ENCODE measurements at places on chromosomes 1 and 21.

DNA sequence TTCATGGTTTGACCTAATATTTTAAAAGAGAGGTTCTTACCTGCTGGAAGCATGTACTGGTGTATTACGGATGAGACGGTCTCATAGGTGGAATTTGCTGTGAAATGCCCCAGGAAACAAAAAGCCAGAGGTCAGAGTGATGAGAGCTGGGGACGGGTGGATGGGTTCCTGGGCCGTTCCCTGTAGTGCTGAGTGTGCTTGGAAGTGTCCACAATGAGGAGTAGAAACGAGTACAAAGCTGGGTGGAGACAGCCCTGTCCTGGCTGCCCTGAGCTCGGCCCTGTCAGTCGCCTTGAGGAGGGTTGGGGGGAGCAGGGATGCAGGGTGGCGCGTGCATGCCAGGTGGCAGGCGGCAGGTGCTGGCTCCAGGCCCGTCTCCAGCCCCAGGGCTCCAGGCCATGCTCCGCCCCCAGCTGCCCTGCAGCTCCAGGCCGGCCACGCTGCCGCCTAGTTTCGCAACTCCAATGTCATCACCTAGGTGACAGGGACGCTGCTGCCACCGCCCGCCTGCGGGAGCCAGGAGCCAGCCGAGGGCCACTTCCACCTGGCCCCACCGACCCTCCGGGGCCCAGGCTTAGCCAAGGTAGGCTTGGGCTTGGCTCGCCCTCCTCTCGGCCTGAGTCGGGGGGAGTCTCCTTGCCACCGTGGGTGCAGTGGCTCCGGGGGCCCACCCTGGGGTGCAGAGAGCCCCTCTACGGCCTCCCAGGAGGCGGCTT is 16.4 kb downstream of the TP73 start:
- no peak for DNase-seq

DNA sequence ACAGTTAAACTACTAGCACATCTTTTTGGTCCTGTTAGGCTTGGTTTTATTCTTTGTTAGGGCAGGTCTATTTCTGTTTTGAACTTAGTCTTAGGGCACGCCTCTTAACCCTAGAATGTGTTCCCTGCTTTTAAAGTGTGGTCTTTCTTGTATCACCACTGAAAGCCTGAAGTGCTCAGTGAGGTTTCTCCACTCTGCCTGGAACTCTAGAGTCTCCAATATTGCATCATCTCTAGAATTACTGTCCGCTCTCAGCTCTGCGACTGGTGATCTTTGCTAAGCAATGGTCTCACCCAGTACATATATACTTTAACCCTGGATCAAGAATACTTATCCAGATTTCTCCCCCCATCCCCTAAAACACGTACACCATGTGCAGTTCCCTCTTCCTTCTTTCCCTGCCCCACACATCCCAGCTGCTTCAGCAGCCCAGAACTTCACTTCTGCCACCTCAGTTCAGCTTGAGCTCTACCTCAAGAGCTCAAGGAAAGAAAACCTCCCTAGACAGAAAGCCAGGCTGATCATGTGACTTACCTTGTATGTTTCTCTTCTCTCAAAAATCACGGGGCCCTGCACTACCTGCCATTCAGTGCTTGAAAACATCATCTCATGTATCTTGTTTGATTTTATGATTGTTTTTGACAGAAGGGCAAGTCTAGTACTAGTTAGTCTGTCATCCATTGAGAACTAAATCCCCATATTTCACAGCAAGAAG is 59.9 kb downstream of the TENT5C start:
- no peak for DNase-seq

DNA sequence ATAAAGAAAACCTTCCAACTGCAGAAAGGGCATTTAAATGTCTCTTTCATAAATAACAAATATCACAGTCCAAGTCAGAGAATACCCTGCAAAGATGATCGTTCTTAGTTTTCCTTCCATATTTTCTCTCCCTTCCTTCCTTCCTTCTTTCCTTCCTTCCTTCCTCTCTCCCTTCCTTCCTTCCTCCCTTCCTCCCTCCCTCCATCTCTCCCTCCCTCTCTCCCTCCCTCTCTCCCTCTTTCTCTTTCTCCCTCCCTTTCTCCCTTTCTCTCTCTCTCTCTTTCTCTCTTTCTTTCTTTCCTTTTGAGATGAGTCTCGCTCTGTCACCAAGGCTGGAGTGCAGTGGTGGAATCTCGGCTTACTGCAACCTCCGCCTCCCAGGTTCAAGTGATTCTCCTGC is 29.0 kb upstream of the SCAF4 start:
- no peak for DNase-seq

DNA sequence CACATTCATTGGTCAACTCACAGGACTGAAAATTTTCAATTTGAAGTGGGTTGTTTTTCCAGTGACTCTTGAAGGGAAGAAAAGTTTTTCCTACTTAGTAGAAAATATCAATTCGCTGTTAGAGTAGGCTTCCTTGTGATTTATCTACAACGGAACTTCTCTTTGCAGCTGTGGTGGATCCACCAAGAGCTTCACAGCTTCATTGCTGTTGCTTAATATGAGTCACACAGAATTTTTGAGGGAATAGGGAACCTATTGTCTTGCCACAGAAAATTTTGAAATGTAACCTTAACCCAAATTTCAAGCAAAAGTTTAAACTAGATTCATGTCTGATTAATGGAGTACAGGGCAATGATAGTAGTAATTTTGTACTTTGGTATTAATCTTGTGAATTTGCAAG is 58.4 kb upstream of the IFI44L start:
- DNase-seq = no peak

GRCh38 chr1:5381491-5381890 is 610.7 kb downstream of the NPHP4 start:
- no peak for DNase-seq

- DNase-seq = no peak
These were observed 1.4 kb downstream of the ATP5PO start for GRCh38 chr21:33914188-33914587.

DNA sequence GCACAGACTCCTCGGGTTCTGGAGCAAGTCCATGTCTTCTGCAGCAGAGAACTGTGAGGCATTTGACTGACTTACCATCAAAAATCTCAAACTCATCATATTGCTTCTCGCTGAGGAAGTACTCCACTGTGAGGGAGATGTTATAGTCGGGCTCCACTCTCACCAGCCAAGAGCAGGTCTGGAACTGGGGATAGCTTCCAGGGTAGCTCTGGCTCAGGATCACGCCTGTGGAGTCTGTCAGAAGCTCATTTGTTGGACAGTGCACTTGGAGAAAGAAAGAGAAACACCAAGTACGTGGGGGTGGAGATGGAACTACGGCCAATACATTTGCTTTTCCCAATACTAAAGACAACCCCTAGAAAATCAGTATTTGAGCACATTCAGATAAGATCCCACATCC is 111.1 kb downstream of the ZSCAN20 start:
- no peak for DNase-seq

DNA sequence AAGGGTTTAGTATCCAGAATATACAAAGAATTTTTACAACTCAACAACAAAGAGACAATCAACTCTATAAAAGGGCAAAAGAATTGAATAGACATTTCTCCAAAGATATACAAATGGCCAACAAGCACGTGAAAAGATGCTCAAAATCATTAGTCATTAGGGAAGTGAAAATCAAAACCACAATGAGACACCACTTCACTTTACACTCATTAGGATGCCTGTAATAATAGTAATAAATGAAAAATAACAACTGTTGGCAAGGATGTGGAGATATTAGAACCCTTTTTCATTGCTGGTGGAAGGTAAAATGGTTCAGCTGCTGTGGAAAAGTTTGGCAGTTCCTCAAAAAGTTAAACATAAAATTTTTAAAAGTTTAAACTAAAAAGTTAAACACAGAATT is 7.0 kb upstream of the ABCD3 start:
- no peak for DNase-seq

GRCh38 chr21:16928439-16928838 is 584.4 kb upstream of the CXADR start:
- DNase-seq = no peak

DNA sequence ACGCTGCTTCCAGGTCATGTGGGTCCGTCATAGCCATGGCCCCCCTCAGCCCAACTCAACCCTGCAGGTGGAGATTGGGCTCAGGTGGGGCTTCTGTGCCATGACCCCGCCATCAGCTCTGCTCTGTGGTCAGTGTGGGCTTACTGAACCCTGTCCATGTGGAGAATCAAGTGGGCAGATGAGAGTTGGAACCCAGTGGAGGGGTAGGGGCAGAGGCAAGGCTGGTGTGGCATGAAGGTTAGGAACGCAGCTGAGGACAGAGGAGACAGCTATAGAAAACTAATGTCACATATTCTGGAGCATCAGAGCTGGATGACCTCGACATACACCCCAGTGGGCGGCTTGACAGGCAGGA is 355.9 kb downstream of the PTPRU start:
- DNase-seq = no peak

DNA sequence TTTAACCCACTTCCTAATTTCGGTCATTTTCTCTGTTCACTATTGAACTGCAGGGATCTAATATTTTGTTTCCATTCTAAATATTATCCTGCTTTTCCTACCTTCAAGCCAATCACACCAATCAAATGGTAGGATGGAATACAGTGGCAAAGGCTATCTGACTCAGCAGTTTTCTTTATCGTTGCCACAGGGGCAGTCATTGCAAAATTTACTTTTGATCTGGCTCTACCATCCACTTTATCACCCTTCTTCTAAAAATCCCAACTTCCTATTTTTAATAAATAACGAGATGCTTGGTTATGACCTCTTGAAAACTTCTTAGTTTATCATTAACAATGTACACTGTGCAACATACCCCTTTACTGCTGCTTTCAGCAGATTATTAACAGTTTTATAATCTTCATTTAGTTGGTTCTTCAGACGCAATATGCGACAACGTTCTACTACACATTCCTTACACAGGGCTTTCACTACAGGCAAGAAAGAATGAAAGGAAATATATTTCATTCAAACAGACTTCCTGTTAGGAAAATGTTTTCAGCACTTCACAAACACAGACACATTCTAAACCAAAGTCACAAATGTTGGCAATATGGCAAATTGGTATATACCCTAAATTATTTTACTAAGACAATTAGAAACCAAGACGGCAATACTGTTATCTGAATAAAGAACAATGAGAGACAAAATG is 52.3 kb upstream of the RAP1GAP start:
- no peak for DNase-seq

- DNase-seq = no peak
These were observed 17.5 kb upstream of the IFFO2 start for GRCh38 chr1:18974005-18974404.

- DNase-seq = no peak
These were observed 11.9 kb upstream of the CAPN2 start for GRCh38 chr1:223700388-223700918.

DNA sequence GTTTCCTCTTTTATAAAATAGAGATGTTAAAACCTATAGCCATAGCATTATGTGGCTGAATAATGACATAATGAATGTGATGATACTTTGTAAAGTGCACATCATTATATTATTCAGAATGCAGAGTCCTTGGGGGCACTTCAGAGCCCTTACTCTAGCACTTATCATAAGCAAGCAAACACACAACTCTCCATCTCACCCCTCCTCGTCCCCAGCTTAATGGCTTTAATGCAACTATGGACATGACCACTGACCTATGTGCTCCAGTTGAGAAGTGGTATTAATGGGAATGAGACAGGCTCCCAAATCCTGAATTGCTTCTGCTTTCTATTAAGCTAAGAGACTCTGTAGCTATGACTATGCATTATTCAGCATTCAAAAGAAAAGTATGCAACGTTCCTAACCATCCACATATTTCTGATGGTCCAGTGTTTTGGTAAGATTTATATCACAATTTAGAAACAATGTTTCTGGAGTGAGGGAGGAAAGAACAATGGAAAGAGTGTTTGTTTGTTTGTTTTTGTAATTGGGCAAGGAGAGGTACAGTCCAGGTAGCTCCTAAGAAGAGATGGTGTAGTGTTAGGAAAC is 194.0 kb upstream of the PLXNA2 start:
- no peak for DNase-seq

- DNase-seq = peak; percentile 93
These were observed 68.3 kb downstream of the DHRS3 start for GRCh38 chr1:12549460-12550349.

- no peak for DNase-seq
These were observed 84.8 kb downstream of the HUNK start for GRCh38 chr21:31957631-31958030.

DNA sequence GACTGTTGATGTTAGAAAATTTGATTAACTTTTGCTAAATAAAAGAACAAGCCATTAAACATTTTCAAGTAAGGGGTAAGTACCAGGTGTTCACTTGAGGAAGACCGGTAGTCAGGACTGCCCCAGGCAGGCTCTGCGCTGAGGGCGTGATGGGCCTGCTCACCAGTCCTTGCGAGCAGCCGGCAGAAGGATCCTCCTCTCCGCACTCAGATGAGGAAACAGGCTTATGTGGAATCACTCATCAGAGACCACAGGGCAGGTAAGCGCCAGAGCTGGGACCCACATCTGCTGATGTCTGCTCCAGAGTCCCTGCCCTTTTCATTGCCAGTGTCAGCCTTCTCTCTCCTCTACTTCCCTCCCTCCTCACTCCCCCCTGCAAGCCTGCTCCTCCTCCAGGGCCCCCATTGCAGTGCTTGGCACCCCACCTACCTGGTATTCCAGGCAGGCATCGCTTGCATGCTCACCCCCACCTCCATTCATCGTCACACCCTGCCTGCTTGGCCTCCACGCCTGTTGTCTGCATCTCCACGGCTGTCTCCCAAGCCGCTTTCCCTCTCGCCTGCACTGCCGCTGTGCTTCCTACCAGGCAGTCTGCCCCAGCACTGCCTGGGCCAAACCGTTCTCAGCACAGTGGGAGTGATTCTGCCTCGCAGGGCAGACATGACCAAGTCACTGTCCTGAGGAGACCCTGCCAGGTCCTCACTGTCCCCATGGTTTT is 24.7 kb upstream of the KDM4A start:
- DNase-seq = no peak

DNA sequence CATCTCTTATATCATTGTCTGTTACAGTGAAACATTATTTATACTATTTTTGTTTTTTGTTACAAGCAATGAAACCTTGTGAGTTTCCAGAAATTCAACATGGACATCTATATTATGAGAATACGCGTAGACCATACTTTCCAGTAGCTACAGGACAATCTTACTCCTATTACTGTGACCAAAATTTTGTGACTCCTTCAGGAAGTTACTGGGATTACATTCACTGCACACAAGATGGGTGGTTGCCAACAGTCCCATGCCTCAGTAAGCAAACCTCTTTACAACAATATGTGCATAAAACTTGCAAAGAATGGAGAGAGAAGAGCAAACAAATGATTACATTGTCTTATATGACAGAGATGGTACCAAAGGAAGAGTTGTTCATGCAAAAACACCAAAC is 22.4 kb downstream of the CFHR4 start:
- DNase-seq = no peak

DNA sequence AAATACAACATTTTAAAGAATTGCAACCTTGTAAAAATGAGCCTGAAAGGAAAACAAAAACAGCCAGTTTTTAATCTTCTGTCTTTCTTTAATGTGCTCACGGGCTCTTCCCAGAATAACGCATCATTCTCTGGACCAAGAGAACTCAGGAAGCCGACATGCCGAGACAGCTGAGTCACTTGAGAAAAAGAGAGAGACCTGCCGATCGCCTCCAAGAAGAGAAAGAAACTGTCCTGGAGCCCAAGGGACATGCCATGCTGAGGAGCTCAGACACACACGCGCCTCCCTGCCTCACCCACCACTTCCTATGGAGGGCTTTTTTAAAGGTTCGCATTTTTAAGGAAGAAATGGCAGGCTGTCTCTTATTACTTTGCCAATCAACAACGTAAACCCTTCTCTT is 176.4 kb downstream of the ZNF281 start:
- no peak for DNase-seq

Measured in AG04450 (cell line).